ENCODE measurements at places on chromosomes 4 and X.

- DNase-seq: no peak
Observed at GRCh38 chrX:105694839-105695238, 127.5 kb upstream of the NRK start.

GRCh38 chr4:98838977-98839618 lies 89.8 kb downstream of the EIF4E start:
- no peak for DNase-seq

GRCh38 chr4:30718021-30718542 lies 2.1 kb upstream of the PCDH7 start:
- DNase-seq: peak; percentile 48

DNA sequence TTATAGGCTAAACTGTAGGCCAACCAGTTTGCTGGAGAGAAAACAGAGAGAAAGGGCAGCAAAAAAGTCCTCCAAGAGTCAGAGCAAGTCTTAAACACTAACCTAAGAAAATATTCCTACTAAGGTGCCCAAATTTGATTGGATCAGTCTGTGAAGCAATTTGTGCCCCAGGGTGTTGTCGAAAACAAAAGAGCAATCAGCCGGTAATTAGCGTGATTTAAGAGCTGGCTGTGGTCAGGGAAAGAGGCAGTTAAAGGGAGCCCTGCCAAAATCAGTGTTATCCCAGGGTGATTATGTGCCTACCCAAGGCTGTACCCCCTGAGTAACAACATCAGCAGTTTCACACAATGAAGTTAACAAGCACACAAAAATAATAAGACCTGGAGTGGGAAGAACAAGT lies 6.4 kb upstream of the BRWD3 start:
- no peak for DNase-seq

DNA sequence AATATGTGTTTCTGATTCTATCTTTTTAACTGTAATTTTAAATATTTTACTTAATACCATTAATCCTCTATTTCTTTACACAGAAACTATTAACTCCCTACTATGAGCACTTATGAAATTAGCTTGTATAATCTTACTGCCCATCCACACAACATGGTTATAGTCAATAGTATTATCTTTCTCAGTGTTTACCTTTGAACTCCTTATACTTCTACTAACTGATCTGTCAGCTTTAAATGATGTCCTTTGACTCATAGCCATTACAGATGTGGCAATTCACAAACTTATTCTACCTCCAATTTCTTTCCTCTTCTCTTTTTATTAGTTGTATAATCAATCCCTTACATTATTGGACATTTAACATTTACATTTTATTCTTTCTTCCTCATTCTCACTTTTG lies 5.5 kb downstream of the SEC31A start:
- no peak for DNase-seq

DNA sequence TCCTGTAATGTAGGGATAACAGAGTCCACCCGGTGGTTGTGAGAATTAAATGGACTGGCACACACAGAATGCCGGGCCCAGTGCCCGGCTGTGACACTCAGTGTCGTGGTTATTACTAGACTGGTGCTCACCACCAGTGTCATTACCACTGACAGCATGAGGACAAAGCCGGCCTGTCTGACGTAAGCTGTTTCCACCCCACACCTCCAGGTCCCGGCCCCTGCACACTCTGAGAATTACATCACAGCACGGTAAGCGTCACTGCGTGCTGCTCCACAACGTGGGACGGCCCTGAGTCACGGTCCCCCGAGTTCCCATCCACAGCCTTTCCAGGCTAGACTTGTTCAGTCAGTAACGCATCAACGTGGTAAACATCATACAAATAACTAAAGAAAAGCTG lies 22.9 kb downstream of the FAT1 start:
- peak; percentile 65 for DNase-seq

DNA sequence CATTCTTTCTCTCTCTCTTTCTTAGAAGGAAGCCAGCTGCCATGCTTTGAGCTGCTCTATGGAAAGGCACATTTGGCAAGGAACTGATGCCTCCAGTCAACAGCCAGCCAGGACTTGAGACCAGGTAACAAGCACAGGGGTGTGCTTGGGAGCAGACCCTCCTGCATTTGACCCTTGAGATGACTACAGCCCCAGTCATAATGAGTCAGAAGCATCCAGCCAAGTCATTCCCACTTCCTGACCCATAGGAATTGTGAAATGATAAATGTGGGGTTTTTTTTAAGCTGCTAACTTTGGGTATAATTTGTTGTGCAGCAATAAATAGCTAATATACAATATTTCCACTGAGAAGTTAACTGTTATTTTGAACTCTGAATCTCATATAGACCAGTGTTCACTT lies 446.9 kb downstream of the GRXCR1 start:
- no peak for DNase-seq

- no peak for DNase-seq
Observed at GRCh38 chr4:100149190-100149589, 41.1 kb downstream of the DDIT4L start.

- DNase-seq: no peak
Observed at GRCh38 chrX:19720236-19720635, 167.2 kb downstream of the SH3KBP1 start.

GRCh38 chr4:20825505-20825904 lies 125.2 kb downstream of the PACRGL start:
- DNase-seq: no peak

DNA sequence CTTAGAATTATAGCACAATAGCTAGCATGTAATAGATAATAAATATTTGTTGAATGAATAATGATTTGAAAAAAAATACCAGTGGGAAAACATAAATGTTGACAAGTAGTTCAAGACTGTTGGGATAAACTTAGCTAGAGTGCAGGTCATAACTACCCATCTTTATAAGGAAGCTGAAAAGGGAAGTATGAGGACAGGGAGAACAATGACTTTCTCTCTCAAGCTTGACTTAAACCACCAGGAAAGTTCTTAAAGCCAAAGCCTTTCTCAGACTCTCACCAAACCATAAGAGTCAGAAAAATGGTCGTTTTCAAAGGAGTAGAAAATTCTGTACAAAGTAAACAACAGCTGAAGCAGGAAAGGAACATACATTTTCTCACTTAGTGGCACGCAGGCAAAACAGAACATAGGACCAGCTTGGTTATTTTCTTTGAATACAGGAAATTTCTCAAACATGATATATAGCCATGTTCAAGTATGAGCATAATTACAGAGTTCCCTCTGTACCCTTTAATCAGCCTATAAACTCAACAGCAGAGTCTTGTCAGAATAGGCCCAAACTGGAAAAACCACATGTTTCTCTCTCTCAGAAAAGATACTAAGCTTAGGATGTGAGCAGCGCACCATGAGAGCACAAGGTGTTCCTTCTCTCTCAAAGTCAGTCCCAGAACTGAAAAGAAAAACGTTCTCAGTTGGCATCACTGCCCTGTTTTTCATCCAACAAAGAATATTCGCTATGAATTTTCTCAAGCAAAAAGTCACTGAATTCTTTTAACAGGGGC lies 28.7 kb downstream of the MAPK10 start:
- DNase-seq: no peak

DNA sequence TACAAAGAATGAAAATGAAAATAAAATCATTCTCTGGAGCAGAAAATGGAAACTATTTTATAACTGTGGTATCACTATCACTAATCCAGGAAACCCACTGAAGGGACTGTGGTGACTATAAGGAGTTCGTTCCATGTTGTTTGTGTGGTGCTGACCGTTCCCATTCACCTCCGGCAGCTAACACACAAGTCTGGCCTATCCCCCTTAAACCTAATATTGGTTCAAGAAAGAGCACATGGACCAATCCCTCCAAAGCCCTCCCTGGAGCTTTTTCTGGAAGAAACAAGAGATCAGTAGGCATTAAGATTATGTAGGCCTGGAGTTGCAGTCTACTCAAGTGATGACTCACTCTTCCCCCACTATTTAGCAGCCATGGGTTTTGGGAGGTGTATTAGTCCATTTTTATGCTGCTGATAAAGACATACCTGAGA lies 25.9 kb upstream of the FAM241A start:
- no peak for DNase-seq

DNA sequence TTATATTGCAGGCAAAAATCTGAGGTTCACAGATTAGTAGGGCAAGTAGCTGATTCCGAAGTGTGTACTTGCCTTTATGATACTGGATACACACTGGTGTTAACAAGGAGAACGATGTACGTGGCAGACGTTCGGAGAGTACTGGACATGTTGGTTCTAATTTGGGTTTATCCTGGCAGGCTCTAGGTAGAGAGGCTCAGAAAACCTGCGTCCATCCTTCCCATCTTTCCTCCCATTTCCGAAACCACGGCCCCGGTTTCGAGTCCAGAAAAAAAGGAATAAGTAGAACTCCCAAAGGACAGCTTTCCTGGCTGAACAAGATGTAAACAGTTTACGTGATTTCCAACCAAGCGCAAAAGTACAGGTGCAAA lies 351 bp upstream of the SLC30A9 start:
- DNase-seq: no peak

GRCh38 chr4:169675825-169676224 lies 55.4 kb downstream of the CLCN3 start:
- no peak for DNase-seq

GRCh38 chr4:138034871-138035270 lies 207.3 kb downstream of the SLC7A11 start:
- DNase-seq: no peak

- DNase-seq: no peak
Observed at GRCh38 chr4:177006331-177006730, 213.6 kb upstream of the VEGFC start.

DNA sequence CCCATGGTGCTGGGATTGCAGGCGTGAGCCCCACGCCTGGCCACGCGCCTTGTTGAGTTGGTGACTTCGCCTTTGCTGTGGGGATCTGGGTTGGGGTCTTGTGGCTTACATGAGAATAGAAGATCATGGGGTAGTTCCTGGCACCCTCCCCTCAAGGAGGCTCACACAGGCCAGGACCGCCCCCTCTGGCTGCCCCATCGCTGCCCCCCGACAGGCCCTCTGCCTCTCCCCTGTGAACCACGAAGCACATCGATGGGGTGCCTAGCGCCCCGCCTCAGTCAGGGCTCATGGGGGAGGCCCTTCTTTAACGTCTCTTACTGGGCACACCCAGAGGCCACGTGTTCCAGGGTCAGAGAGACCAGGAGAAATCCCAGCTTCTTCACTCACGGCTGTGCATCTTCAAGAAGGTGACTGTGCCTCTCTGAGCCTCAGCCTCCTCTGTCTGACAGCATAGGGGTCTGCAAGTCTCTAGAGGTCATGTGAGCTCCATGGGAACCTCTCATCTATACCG lies 23.6 kb upstream of the SPON2 start:
- DNase-seq: no peak

DNA sequence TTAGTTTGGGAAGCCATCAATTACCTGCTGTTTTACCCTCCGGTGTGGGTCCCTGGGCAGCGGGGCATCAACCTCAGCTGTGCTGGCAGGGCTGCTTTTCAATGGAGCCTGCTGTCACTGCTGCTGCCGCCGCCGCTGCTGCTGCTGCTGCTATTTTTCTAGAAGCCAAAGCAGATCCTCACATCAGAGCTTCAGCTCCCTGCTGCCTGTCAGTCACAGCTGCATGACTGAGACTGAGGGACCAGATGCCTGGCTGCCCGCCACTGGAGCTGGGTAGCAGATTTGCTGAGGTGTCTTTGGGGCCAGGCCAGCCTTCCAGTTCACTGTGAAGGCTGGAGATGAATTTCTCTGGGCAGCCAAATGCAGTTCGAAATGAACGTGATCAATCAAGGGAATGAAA lies 200.3 kb upstream of the NHS start:
- DNase-seq: peak; percentile 59

- no peak for DNase-seq
Observed at GRCh38 chr4:92234393-92235176, 69.2 kb upstream of the GRID2 start.

GRCh38 chrX:9948406-9948805 lies 18.8 kb upstream of the CLDN34 start:
- no peak for DNase-seq

- DNase-seq: no peak
Observed at GRCh38 chr4:81792521-81792920, 320.8 kb upstream of the RASGEF1B start.

DNA sequence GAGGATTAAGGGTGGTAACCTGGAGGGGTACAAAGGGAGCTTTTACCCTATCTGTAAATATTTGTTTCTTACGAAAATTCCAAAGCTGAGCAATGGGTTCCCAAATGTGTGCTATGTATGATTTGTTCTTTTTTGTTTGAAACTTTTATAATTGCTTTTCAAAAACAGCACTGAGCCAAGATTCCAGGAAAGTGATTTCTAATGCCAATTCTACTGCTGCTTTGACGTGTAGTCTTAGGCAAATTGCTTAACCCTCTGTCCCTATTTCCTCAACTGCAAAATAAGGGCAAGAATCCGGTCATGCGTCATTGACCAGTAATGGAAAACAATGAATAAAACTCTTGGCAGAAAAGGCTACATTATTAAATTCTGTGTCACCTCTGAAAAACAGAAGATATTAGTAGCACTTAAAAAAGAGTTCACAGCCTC lies 454.7 kb downstream of the IL15 start:
- no peak for DNase-seq

DNA sequence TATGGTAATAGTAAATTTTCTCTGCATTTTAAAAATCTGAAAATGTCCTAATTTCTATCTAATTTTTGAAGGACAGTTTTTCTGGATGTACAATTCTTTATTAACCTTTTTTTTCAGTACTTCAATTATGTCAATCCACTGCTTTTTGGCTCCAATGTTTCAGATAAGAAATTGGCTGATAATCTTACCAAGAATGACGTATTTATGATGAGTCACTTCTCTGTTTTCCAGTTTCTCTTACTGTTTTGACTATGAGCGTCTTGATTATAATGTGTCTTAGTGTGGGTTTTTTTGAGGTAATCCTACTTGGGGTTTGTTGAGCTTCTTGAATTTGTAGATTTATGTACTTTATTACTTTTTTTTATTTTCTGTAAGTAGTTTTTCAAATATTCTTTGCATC lies 47.2 kb downstream of the UGT2B11 start:
- no peak for DNase-seq

DNA sequence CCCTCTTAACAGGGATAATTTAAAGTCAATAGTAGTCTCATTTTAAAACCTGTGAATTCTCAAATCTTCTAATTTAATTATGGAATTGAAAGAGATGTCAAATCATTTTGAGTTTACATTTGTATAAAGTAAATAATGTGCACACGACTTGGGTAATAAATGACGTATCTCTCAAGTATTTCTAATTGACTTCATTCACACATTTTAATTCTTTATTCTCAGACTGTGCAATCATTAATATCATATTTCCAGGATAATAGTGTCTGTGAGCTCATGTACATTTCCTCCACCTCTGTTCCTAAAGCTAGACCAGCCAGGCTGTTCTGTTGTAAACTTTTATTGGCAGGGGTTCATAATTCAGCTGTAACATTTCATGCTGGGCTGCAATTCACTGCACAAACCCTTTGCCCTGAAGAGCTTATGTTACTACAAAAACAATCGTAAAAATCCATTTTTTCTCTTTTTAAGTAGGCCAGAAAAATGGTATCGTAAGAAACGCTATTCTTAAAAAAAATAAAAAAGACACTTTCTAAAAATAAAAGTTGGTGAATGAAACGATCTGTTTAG lies 1103.1 kb upstream of the TENM3 start:
- no peak for DNase-seq

DNA sequence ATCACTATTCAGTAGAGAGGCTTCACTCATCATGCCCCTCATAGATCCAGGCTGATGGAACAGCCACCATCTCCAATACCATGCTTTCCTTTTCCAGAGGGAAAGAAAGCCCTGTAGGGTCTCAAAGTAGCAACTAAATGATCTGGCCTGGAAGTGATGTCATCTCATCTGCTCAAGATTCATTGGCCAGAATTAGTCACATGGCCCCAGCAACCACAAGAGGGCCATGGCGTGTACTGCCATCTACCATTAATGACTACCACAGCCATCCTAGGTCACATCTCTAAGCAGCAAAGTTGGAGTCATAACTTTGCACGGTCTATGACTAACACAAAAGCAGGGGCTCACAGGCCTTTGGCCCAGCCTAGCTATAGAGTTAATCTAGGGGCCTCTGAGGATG lies 194.8 kb downstream of the KIT start:
- DNase-seq: no peak
